ENCODE measurements at places on chromosomes 4 and X.

GRCh38 chr4:107292979-107293378 lies 256.9 kb upstream of the DKK2 start:
- no peak for DNase-seq

DNA sequence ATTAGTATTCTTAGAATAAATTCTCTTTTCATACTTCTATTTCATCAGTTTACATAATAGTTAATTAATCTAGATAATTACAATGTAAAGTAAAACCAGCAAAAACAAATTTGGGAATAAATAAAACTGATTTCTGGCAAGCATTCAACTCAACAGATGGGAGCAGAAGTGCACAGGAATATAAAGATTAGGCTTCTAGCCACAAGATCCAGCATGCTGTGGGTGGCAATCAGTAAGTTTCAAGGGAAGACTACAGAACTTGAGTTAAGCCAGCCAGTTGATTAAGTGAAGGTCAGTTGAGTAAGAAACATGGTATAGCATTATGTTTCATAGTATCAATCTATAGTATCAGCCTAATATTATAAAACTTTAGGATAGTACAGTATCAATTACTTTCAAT lies 324.2 kb upstream of the AADAT start:
- no peak for DNase-seq

DNA sequence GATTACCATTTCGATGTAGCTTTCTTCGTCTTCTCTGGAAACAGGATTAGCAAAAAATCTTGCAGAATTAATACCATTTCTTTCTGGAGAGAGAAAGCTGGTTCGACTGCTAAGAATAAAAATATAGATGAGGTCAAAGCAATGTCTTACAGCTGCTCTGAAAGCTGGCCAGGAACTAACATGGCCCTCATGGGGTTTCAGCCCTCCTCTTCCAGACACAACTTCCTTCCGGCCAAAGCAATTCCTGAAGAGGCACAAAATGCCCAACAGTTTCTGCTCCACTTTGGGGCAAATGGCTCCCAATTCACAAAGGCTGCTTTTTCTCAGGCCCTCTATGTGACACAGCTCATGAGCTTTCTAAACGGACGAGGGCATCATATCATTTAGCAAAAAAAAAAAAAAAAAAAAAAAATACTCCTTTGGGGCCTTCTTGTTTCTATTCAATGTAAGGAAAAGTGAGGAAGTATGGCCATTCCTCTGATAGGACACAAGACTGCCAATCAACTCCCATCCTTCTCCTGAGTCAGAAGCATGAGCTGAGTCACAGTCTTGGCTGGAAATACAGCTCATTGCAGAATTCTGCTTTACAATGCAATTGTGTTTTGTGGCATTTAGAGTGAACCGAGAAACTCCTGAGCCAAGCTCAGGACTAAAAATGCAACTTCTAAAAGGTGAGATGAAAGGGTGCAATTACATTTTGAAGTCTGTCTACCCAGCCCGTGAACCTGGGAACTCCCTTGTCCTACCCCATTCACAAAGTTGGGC lies 42.7 kb upstream of the CTAG2 start:
- DNase-seq: no peak

- peak; percentile 57 for DNase-seq
Measured at GRCh38 chrX:48919947-48920717, 1.3 kb upstream of the PIM2 start.

DNA sequence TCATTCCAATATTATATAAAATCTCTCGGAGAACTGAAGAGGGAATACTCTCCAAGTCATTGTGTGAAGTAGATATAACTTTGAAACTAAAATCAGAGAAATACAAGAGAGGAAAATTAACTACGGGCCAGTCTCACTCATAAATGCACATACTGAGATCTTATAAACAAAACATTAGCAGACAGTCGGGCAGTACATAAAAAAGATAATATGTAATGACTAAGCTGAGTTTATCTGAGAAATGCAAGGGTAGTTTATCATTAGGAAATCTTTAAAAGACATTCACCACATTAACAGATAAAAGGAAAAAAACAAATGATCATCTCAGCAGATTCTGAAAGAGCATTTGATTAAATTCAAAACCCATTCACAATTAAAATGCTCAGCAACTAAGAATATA lies 116.7 kb downstream of the NYX start:
- no peak for DNase-seq

- no peak for DNase-seq
Measured at GRCh38 chr4:26779224-26779623, 81.4 kb upstream of the STIM2 start.

- no peak for DNase-seq
Measured at GRCh38 chr4:52142816-52143215, 91.7 kb downstream of the SPATA18 start.

DNA sequence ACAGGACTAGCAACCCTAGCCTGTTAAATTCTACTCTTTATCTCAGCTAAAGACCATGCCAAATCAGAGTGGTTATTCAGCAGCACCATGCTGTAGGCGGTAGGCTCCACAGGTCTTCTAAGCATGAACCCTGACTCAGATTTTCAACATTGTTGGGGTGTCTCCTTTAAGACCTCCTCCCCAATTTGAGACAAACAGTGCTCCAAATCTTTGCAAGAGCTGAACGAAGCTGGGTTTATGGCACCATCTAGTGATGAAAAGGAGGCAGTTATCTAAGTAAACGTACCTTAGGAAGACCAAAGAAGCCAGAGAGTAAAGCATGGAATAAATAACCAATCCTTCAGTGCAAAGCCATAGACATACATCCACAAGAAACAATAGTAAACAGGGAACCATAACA lies 334.5 kb upstream of the SLC7A11 start:
- peak; percentile 24 for DNase-seq

DNA sequence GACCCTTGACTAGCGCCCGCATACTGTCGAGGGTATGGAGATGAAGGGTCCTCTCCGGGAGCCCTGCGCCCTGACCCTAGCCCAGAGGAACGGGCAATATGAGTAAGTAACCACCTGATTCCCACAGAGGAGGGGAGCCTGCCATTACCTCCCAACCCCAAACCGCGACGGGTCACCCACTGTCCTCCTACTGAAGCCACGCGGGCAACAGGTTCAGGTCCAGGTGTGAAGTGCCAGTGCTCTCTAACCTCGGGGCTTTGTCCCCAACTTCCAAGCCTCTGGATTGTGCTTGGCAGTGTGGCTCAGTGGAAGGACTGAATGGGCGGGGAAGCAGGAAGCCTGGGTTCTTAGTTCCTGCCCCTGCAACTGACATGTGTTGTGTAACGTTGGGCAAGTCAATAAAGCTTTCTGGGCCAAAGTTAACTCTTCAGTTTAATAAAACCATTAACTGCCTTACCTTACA lies 694 bp downstream of the OCRL start:
- peak; percentile 43 for DNase-seq

- DNase-seq: no peak
Measured at GRCh38 chr4:19213388-19213787, 1038.3 kb upstream of the SLIT2 start.

DNA sequence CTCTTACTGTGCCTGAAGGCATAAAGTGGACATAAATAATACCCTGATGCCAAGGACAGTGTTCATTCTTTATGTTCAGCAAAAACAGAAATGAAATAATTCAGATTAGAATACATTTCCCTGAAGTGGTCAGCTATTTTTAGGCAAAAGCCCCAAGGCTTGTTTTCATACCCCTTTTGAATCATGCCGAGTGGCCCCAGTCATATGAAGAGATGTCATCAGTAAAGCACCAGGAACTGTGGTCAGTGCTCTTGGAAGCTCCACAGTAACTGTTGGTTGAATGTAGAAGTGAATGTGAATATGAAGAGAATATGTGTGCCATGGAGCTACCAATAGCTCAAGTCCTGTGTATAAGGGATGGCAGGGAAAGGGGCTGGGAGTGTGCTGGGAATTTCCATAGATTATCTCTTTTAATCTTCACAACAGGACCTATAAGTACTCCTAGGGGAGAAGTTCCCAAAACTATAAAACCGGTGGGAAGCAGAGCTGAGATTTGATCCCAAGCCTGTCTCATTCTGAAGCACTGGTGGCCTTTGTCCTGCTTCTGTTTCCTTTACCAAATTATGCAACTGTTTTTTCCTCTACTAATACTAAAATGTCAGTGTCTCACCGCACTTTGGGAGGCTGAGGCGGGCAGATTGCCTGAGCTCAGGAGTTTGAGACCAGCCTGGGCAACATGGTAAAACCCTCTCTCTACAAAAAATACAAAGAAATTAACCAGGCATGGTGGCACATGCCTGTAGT lies 52.6 kb downstream of the FNIP2 start:
- DNase-seq: no peak

- DNase-seq: no peak
Measured at GRCh38 chr4:168711197-168712140, 214.6 kb downstream of the PALLD start.

GRCh38 chr4:149223659-149224058 lies 592.0 kb downstream of the IQCM start:
- DNase-seq: no peak

DNA sequence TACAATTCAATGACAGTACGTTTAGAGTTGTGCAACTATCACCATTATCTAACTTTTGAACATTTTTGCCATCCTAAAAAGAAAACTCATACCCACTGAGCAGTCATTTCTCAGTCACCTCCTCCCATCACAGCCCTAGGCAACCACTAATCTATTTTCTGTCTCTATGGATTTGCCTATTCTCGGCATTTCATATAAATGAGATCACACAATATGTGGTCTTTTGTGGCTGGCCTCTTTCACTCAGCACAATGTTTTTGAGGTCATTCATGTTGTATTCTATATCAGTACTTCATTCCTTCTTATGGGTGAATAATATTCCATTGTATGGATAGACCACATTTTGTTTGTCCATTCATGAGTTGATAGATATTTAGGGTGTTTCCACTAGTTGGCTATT lies 103.0 kb downstream of the PPEF1 start:
- DNase-seq: no peak

DNA sequence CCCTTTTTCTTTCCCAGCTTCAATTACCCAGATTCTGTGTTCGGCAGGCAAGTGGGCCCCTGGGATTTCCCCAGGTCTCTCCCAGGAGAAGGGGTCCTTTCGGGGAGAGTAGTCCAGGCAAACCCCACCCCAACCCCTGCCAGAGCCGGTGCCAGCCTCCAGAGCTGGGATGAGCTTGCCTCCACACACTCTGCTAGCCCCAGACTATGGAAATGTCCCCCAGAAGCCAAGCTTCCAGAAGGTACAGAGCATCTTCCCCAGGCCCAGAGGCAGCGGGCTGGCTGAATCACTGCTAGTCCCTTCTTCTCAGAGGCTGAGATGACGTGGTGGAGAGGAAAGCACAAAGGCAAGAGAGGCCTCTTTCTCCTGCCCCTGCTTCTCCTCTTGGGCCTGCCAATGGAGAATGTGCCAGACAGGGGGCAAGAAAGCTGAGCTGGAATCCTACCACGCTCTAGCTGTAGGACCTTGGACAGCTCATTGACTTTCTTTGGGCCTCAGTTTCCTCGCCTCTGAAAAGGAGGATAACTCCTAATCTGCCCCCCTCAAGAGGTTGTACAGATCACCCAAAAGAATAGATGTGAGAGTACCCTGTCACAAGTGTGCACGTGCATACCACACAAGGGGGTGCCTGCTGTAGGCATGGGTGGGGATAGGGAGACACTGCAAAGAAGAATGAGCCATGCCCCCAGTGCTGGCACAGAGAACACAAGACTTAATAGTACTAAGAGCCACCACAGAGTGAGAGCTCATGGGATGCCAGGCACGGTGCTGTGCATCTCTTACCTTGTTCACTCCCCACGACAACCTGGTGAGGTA lies 2.1 kb downstream of the SASH3 start:
- DNase-seq: no peak

DNA sequence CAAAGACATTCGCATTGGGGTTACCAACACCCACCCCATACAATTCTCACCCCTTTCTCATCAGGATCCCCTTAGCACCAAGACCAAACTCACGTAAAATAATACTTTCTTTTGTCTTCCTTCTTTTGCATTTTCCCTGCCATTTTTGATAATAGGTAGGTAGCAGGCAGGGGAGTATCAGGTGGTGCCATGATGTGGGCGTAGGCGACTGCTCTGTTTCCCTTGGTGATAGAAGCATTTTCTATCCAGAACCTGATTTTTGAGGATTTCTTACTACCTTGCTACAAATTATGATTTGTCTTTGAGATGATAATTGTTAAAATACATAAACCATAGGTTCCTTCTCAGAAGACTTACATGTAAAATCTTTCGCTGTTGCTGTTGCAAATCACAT lies 150.3 kb downstream of the DCTD start:
- DNase-seq: no peak

DNA sequence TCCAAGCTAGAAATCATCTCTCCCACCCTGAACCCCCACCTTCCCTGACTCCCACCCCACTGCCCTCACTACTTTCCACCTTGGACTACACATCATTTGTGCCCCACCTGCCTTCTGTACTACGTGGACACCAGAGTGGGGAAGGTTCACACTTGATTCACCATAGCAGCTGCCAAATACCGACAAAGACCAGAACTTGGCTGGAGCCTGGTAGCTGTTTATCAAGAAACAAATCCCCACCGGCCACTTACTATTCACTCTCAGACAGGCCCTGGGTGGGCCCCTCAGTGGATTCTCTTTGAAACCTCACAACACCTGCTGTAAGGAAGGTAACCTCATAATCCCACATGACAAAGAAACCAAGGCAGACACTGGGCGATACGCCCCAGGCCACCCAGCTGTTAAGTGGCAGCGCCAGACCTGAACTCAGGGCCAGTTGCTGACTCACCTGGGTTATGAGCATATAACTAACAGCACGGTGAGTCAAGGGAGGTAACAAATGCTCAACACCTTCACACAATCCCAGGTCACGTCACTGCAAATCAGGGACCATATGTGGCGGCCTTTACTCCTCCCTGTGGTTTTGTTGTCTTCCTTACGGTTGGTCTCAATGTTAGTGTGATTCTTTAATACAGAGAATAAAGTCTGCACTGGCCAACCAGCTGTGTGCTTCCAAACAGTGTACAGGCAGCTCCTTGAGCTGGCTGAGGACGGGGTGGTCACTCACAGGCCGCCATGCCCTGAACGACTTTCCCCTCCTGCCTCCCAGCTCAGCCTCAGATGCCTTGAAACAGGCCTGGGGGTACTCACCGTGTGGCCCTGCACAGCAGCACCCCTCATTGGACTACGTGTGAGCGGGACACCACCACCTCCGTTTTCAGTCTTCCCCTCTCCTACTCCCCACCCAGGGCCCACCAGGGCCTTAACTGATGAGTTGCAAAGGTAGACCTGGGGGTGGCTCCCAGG lies 7.5 kb downstream of the WDR1 start:
- DNase-seq: no peak

DNA sequence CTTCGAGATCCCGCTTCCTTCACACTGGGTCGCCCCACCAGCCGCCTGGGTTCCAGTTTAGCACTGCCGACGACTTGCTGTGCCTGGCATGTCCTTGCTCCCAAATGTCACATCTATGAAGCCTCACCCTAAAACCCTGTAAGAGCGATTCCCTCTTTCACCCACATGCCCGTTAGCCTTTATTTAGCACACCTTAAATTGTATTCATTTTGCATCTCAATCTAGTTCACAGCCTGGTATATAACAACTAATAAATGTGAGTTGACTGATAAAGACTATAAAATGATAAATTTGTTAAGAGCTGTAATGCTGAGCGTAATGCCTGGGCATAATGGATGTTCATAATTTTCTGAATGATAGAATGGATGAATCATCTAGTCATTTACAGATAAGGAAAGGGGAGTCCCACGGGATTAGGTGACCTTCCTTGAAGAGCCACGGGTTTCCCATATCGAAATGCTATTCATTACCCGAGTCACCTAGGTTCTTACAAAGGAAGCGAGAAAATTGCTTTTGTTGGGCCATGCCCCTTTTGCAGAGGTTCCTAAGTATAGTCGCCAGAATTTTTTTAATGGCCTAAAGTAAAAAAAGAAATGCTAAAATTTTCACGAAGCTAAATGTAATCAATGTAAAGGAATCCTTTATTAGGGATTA lies 1.1 kb upstream of the AP1S2 start:
- peak; percentile 61 for DNase-seq
